ENCODE measurements at places on chromosomes 16 and 17.

DNA sequence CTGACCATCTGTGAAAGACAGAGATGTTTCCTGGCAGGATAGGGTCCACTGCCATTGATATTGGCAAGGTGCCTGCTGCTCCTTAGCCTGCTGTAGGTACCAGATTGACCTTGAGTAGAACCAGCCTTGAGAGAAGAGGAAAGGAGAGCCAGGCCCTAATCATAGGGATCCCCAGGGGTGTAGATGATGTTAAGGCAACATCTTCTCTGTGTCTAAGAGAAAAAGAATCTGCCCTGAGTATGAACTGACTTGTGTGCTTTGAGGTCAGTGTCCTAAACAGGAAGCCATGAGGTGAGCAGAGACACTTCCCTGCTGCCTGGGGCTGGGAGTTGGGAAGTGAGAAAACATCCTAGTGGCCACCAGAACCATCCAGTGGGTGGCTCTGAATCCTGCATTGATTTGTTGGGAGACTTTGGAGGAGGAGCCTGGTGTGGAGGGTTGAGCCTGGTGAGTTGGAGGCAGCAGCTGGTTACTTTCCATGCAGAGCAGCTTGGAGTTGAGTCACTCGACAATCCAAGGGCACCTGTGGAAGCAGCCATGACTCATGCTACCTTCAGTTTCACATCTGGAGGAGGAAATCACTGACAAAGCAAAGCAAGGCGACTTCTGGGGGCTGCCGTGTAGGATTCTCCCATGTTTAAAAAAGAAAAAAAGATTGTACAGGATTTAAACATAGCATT is 47.8 kb downstream of the BMERB1 start:
- DNase-seq, result no peak

DNA sequence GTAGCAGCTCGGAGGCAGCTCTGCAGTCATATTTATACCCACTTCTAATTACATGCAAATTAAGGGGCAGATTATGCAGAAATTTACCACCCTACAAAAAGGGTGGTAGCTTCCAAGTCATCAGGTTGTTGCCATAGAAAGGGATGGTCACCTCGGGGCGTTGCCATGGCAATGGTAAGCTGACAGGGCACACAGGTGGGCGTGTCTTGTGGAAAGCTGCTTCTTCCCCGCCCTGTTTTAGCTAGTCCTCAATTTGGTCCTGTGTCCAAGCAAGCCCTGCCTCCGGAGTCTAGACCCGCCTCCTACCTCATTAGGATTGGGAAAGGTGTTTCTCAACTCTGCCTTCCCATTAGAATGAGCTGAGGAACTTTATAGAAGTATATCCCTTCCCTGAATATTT is 98.7 kb downstream of the HS3ST2 start:
- DNase-seq, result no peak

GRCh38 chr17:41651625-41652460 is 27.5 kb upstream of the KRT17 start:
- no peak for DNase-seq

GRCh38 chr16:89170346-89171215 is 967 bp upstream of the CDH15 start:
- no peak for DNase-seq

DNA sequence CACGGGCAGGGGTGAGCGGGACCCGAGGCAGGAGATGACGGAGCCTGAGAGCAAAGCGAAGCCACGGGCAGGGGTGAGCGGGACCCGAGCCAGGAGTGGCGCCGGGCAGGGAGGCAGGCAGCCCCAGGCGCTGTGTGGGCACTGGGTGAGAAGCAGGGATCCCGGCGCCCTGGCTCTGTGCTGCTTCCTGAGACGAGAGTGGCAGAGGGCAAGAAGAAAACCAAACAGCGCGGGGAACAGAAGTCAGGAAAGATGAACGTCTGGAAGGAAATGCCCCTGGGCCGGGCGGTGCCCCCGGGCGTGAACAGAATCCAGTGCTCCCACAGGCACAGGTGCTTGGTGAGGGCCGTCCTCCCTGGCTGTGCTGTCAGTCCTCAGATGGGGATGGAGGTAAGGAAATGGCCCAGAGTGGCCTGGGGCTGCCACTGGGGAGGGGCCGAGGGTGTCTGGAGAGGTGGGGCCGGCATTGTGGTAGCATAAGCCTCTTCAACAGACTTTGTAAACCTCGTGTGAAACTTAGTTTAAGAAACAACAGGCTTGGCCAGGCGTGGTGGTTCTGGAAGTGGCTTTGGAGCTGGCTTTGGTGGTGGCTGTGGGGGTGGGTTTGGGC is 9.8 kb downstream of the ASPSCR1 start:
- no peak for DNase-seq

DNA sequence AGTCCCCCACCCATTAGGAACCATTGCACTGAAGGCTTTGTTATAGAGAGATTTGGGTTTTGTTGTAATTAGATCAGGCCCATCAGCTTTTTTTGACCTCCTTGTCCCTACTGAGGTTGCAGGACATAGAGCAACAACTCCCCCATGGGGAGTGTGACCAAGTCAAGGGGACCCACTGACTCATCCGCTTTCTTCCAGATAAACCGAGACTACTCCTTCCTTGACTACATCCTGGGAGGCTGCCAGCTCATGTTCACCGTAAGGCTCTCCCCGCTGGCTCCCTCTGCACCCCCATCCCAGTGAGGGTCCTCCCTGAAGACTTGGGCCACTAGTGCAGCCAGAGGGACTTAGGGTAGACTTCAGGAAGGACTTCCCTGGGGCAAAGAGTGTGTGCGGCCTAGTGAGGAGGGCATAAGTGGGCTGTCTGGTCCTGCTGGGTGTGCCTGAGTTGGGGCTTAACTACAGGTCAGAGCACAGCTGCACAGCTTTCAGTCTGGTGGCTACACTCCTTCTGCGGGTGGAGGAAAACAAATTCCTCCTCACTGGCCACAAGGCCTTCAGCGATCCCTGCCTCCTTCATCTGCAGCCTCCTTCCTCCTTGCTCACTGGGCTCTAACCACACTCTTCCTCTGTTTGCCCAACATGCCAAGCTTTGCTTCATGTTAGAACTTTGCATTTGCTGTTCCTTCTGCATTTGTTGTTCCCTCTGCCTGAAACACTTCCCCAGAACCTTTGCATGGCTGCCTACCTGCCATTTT is 31.0 kb downstream of the CPNE2 start:
- DNase-seq, result no peak

DNA sequence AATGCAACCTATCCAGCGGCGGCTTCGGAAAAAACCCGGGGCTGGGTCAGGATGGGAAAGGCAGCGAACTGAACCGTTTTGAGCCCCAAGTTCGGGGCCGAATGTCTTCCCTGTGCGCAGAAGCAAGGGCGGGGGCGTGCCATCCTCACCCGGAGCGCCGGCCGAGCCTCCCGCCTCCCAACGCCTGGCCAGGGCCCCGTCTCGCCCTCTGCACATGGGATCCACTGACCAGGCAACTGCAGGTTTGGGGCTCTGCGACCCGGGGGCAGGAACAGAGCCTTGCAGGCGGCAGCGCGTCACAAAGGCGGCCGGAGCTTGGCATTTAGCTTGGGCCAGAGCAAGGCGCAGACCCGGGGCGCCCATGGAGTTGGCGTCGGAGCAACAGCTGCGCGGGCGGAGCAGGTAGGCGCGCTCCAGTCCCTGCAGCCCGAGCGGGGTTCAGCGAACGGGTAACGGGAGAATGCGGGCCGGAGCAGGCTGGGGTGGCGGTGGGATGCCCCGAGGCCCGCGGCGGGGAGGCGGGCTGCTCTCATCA is at the start of gene FBXO39:
FBXO39 (plus strand) TSS at position 345 of the 535 bp plus-strand sequence. CDS start 3,654 bp downstream, outside the sequence.
- DNase-seq, result peak; percentile 22

- no peak for DNase-seq
These were observed 16.7 kb downstream of the RHOT1 start for GRCh38 chr17:32158870-32159585.

DNA sequence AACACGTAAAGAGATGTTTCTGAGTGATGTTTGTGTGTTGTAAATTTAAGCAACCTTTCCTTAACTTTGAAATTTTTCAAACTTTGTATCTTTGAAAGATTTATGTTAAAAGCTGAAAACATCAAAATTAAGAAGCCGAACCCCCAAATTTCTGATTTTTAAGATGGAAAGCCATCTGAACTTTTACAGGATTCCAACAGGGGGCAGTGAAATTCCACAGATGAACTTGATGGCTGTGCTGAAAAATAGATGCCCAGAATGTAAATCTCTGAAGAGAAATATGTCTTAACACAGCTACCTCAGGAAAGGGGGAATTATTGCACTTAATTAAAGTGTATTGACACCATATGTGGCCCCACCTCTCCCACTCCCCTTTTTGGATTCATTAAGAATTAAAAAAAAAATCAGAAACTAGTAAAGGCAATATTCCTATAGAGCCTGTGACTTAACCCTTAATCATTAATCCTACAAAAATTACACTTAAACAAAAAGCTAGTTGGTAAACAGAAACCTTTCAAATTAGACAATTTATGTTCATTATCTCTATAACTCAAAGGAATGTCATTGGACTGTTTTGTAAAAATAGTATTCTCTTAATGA is 597.9 kb downstream of the KCNJ2 start:
- peak; percentile 61 for DNase-seq

DNA sequence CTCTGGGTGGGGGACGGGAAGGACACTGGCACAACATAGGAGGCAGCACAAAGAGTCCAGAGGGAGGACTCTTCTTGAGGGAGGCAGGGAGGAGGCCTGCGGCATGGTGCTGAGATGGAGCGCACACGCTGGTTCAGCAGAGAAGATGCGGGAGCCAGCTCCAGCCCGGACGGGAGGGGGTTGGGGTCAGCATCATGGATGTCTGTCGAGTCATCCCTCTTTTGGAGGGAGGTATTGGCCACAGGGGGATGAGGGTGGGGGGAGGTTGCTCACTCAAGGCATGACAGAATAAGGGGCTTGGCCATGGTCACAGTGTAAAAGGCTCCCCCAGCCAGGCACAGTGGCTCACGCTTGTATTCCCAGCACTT is 19.3 kb downstream of the DCAKD start:
- no peak for DNase-seq

GRCh38 chr16:17831330-17831729 is 360.6 kb upstream of the XYLT1 start:
- DNase-seq, result no peak

DNA sequence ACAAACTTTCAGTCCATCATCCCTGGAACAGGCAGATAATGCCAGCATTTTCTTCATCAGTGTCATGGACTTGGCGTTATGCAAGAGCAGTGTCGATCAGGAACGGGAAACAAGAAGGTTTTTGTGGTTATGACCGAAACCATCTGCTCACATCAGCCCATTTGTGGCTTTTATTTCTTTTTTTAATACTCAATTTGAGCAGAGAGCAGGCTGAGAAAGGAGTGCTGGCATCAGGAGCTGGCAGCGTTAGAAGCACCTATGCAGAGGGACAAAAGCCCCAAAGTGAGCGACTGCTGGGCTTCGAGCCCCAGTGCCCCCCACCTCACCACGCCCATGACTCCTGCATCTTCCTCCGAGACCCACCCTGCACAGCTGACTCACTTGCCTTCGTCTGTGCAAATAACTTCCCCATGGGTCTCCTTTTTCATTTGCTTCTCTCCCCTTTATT is 16.2 kb upstream of the CD300E start:
- peak; percentile 74 for DNase-seq

- DNase-seq, result no peak
These were observed 15.0 kb upstream of the MT4 start for GRCh38 chr16:56549744-56550385.

All from hematopoietic multipotent progenitor cell treated with erythropoietin and hydrocortisone succinate and interleukin-3 and kit ligand, for 4 days (in vitro differentiated cells).